Umbilical cord (tissue), 2 donors: ENCODE measurements at places on chromosomes 12 and 14. TPM values are rescaled to one million over a fixed set of nuclear protein-coding genes. Genes with fewer than 3 reads are reported as not detected.

The ARHGDIB gene
- total RNA-seq, result 60.2 TPM

The SERPINA3 gene
- 13.2 TPM for total RNA-seq

The FOXA1 gene
- total RNA-seq, result 2.9 TPM

The MAP1LC3B2 gene
- total RNA-seq, result 7.7 TPM

The DHRS4 gene
- total RNA-seq, result 15.9 TPM

The DNAH10 gene
- 0.72 TPM for total RNA-seq

The SLC38A1 gene
- 159 TPM for total RNA-seq

The MOAP1 gene
- 21.4 TPM for total RNA-seq

The EMC9 gene
- total RNA-seq, result 25.3 TPM

The SMAGP gene
- total RNA-seq, result 3.1 TPM

The PSMD9 gene
- total RNA-seq, result 24.6 TPM

The PSMA3 gene
- 41.7 TPM for total RNA-seq

The DENND5B gene
- total RNA-seq, result 26.2 TPM

The CPNE6 gene
- 2.4 TPM for total RNA-seq

The SPX gene
- 7.7 TPM for total RNA-seq

The PAX9 gene
- total RNA-seq, result 2.9 TPM

The PZP gene
- 2.6 TPM for total RNA-seq

The KRT77 gene
- 0.96 TPM for total RNA-seq

The AQP5 gene
- total RNA-seq, result 7.2 TPM

The ANKRD33 gene
- total RNA-seq, result 2.9 TPM

The PWP1 gene
- total RNA-seq, result 59.2 TPM

The TAS2R8 gene
- total RNA-seq, result 1.7 TPM

The KLHL33 gene
- total RNA-seq, result 6.3 TPM

The VSIG10 gene
- total RNA-seq, result 12.0 TPM

The RNASE7 gene
- 4.1 TPM for total RNA-seq

The PTHLH gene
- total RNA-seq, result 11.1 TPM

The MIP gene
- total RNA-seq, result 2.9 TPM

The FAM181A gene
- total RNA-seq, result not detected

The RNF212B gene
- not detected for total RNA-seq
